ENCODE measurements at places on chromosomes 12 and 14.

- DNase-seq = no peak
These were observed 1121.6 kb upstream of the TMEM132C start for GRCh38 chr12:127145241-127145928.

DNA sequence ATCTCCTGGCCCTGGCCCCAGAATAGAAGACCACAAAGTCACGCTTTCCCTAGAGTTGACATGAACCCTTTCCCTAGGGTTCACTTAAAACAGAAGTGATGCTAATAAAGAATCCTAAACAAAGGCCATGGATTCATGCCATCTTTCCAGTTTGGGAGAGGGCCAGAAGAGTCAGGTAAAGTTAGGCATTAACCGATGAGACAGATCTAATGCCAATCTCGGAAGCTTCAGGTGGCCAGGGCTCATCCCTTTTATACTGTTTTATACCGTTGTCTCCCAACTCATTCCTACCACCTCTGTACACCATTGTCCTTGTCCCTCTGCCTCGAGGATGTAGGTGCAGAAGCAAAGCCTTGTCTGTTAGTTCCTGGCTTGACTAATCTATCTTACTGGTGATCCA, 22.8 kb upstream of the ACTR10 start:
- DNase-seq = no peak

DNA sequence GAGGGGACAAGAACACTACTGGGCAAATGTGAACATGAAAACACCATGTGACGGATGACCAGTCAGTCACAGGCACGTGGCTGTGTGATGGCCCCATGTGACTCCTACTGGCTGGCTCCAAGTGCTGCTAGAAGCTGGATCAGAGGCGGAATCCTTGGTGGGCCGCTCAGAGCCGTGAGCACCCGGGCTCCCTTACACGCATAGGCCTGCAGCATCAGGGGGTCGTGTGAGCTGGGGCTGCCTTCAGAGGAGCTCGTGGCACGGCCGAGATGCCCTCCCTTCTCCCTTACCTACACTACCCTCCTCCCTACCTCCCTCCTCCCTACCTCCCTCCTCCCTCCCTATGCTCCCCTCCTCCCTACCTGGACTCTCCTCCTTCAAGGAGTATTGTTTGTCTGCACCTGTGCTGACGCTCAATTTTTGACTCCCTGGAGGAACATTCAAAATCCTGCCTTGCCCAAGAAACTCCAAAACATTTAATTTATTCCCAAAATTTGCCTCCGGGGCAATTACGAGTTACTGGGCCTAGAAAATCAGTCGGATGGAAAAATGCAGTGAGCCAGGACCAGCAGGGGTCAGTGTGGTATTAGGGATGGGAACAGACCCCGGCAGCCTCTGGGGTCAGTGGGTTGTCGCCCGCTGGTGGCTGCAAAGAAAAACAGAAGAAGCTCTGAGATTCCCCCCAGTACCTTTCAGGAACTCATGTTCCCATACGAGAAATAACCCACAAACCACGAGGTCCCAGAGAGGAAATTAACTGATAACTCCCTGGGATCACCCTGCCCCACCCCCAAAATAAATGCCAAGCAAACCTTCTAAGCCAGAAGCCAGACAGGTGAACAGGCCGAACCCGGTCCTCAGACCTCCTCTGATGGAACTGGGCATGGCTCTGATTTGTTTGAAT, 61.3 kb downstream of the C14orf132 start:
- DNase-seq = peak; percentile 76

DNA sequence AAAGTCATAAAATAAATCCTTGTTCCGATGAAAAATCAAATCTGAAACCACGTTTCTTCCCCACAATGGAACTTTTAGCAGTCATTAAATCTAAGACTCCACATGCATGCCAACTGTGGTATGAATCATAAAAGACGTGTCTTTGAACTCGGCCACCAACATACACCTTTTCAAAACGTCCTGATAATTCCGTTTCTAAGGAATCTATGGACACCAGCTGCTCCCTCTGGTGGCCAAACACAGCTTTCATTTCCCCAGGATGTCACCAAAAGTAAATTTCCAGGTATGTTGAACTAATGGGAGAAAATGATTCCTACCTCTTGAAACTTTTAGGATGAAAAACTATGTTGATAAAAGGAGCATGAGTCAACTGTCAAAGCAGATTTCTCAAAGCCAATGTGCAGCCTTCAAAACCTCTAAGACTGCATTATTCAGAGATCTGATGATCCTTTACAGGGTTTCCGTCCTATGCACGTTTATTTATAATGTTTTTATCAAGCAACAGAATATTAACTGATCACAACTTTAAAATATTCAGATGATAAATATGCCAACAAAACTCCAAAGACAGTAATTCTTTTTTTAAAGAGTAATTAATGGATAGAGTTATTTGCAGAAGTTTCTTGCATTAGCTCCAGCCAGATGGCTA, 96.2 kb downstream of the CIT start:
- peak; percentile 19 for DNase-seq

DNA sequence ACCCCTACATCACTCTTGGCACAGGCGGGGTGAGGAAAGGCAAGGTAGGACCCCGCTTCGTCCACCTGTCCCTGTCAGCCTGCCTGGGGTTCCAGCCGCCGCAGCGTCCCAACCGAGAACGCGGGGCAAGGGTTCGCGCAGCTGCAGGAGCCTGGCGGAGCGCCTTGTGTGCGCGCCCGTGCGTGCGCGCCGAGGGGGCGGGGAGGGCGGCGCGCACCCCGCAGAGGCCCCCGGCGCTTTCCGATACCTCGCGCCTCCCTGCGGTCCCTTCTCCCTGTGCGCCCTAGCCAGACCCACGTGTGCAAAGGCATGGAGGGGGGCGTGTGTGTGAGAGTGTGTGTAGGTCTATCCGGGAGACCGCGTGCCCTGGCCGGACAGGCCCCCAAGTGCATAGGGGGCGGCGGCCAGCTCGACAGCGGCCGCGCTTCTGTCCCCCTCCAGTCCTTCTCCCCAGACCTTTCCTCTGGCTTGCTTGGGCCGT, 122.4 kb downstream of the TSPAN9 start:
- peak; percentile 50 for DNase-seq
